Left colon (tissue), 2 donors: ENCODE measurements at places on chromosomes 16 and 17. TPM values are rescaled to one million over a fixed set of nuclear protein-coding genes. Genes with fewer than 3 reads are reported as not detected.
A peak's percentile ranks its signal among the peaks of the same experiment; 100 is the strongest.

DNA sequence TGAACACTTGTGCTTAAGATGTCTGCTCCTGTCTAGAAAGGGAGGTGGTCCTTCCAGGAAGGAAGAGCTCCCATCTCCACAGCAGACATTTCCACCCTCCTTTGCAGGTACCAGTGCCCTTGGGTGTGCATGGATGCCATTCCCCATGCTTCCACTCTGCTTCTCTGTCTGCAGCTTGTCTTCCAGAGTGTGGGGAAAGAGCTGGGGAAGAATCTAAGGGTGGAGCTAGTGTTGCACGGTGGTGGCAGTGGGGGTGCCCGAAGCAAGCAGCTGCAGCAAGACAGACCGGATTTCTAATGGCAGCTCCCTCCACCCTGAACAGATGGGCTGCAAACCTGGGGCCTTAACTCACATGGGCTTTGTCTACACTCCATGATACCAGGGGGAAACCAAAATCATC, 22.6 kb upstream of the HOXB13 start:
- DNase-seq: no peak

DNA sequence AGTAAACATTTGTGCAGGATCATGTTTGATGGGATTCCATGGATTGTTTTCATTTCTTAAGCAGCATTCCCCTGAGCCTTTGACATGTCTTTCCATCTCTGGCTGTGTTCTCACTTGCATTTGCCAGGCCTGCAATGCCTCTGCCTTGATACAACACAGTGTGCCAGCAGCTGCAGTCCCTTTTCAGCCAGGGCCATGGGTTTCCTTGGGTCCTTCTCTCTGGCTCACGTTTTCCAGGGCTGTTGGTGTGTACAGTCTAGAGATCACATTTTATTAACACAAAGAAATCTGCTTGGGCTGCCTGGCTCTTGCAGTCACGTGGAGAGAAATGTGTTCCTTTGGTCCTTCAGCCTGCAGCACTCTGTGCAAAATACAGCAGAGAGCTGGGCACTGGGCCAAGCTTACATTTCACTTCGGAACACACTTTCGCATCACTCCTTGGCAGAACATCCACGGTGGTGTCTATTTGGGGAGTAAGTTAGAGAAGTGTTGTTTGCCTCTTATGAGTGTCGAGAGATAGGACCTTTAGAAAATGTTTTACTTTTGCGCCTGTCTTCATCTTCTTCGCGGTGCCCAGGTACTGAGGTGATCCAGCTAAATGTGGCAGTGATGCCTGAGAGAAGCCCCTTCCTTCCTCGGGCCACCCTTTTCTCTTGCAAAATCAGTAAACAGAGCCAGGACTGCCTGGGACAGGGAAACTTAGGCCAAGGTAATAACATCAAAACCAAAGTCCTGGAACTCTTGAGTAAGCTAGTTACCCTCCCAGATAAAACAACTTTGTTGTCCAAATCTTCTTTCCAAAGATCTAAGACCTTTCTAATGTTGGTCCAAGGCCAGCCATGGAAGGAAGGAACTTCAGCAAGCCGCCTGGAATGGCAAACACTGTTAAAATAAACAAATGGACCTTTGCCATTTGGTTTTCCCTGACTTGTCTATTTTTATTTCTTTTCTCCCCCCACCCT, 20.9 kb downstream of the HLF start:
- peak; percentile 79 for DNase-seq

The GNGT2 gene
- total RNA-seq: 1.4 TPM

The CENPX gene
- total RNA-seq: 83.3 TPM

DNA sequence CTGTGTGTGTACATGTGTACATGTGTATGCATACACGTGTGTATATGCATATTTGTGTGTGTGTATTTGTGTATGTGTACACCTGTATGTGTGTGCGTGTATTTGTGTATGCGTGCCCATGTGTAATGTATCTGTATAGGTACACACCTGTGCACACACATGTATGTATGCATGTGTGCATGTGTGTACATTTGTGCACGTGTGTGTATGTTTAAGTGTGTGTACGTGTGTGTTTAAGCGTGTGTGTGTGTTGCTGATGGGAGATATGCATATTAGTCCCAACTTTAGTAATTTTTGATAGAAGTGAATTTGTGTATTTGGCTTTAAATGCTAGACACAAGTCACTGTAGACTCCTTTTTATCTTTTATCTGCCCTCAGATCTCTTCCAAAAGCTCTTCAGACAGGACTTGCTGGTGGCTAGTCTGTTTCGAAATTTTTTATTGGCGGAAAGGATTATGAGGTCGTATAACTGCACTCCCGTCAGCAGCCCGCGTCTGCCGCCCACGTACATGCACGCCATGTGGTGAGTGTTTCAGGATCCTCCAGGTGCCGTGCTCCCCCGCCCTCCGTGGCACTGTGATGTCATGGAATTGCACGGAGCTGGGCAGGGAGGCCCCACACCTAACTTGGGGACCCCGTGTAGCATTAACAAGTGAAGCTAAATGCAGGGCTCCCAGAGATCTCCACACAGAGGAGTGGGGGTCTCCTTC, 168.8 kb upstream of the CHMP6 start:
- no peak for DNase-seq

GRCh38 chr17:69245617-69246016, 17.0 kb upstream of the ABCA10 start:
- DNase-seq: no peak

GRCh38 chr16:253833-254232, 19.2 kb downstream of the FAM234A start:
- peak; percentile 57 for DNase-seq

The YPEL3 gene
- 30.5 TPM for total RNA-seq

DNA sequence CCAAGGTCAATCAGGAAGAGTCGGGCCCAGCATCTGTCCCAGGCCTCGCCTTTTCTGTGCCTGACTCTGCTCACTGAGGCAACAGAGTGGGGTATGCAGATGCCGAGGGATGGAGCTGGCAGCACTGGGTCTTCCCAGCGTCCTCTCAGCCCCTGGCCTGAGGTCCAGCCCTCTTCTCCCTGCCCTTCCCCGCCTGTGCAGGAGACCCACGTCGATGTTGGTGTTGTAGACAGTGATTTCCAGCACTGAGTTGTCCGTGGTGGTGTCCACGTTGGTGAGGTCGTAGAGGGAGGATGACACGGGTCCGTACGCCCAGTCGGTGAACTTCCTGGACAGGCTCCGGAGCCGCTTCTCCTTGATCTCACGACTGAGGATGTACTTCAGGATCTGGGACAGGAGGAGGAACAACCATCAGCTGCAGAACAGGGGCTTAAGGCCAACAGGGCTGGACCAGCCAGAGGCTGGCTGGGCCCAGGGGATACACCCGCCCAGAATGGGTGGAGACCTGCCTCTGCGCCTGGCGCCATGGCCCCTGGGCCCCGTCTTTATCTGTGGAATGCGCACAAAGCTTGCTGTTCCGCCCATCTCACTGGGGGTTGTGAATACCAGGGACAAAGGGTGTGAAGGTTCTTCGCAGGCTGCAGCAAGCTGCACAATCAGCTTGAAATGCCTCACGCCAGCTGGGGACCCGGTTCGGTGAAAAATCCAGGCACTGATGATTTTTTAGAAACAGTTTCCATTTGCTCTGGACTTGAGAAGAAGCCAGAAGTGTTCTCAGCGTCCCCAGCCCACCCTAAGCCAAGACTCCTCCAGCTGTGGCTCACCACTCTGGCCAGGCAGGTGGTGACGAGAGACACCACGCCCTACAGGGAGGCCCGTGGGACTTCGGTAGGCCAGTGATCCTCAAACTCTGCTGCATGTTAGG, 27.5 kb downstream of the TRPV3 start:
- no peak for DNase-seq

DNA sequence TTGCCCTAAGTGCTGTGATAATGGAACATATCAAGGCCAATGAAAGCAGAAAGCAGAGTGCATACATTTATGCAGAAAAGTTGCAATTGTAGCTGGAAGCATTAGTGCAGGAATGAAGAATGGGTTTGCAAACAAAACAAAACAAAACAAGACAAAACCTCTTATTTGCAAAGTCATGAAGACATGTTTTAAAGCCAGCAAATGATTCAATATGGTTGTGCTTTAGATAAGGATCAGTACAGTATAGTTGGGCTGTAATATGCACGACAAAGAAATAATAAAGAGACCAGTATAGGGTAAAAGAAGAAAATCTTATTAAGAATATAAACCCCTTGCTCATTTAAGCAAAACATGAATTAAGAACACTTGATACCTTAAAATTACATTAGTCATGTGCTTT, 398.1 kb downstream of the KIF2B start:
- no peak for DNase-seq

The DNAI2 gene
- total RNA-seq: not detected

DNA sequence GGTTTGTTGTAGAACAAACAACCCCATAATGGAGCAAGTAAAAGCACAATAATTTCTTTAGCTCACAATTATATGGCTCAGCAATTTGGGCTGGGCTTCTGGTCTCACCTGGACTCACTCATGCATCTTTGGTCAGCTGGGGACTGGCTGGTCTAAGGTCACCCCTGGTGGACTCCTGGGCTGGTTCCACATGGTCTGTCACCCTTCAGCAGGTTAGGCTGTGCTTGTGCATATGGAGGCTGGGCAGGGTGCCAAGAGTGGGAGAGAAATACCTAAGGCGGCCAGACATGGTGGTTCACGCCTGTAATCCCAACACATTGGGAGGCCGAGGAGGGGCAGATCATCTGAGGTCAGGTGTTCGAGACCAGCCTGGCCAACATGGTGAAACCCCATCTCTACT, 27.0 kb upstream of the SMURF2 start:
- DNase-seq: no peak

GRCh38 chr16:74046524-74046923, 250.1 kb upstream of the PSMD7 start:
- no peak for DNase-seq

The MYH11 gene
- 39.1 TPM for total RNA-seq

DNA sequence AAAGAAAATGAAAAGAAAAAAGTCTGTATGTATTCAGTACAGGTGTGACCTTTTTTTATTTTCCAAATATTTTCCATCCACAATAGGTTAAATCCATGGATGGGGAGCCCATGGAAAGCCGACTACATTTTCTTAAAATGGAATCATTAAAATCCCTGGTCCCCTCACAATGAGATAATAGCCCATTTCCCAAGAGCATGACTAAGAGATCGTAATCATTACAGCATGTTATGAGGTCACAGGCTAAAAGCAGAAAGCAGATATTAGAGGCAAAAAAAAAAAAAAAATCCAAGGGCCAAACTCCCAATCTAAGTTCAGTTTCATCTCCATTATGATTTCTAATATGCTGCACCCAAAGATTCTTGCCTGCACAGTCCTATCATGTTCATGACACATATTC, 44.7 kb downstream of the CYTH1 start:
- DNase-seq: no peak
